Muscle of arm (tissue), 14 donors: ENCODE measurements at places on chromosomes 3 and 15. TPM values are rescaled to one million over a fixed set of nuclear protein-coding genes. Genes with fewer than 3 reads are reported as not detected.

SNX33 gene
- polyA plus RNA-seq: 22.7 TPM

SNTN gene
- polyA plus RNA-seq: not detected

ZNF860 gene
- polyA plus RNA-seq: 0.43 TPM

DAPK2 gene
- 6.6 TPM for polyA plus RNA-seq

ZNF80 gene
- not detected for polyA plus RNA-seq

AGBL1 gene
- polyA plus RNA-seq: 13.5 TPM

CPEB1 gene
- 0.25 TPM for polyA plus RNA-seq

DUOXA2 gene
- not detected for polyA plus RNA-seq
